ENCODE measurements at places on chromosomes 2 and 18.

- DNase-seq = no peak
Observed at GRCh38 chr18:23851470-23852002, 162.3 kb downstream of the LAMA3 start.

DNA sequence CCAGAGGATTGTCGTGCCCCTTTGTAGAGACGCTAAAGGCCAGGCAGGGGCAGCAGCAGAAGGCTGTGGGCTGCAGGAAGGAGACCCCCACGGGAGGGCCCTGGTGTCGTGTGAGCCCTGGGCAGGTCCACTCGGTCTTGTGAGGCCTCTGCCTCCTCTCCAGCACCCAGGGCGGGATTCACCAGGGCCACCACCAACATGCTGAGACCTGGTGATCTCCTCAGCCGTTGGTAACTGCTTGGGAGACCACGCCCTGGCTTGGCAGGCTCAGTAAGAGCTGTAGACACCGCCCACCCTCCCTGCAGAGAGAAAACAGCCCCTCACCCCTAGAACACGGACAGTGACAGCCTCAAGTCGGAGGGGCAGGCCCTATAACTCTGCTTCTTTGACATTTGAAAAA, 21.1 kb downstream of the MBP start:
- no peak for DNase-seq

GRCh38 chr2:25570161-25570845, 103.1 kb downstream of the DTNB start:
- DNase-seq = no peak

DNA sequence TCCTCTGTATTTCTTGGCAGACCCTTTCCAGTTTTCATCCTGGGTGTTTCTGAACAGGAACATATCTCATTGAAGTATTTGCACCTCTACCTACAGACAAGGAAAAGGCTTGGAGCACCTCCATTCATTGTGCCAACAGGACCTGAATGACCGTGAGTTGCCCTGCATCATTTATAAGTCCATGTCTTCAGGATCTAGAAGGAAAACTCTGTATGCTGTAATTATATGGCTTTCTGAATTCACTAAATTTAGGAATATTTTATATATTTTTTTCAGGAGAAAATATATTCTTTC, 402.3 kb upstream of the SLC14A2 start:
- DNase-seq = no peak

GRCh38 chr2:239499726-239500573, 99.1 kb upstream of the HDAC4 start:
- DNase-seq = no peak

All from T-helper 17 cell (primary cell).